ENCODE measurements at places on chromosomes 1 and 21. TPM values are rescaled to one million over a fixed set of nuclear protein-coding genes. Genes with fewer than 3 reads are reported as not detected.
A peak's percentile ranks its signal among the peaks of the same experiment; 100 is the strongest.

GRCh38 chr1:159669338-159669737, 45.1 kb downstream of the CRP start:
- no peak overlapping the region for H3K4me3 ChIP-seq
- no peaks in the 10 kb centered on the region for H3K36me3 ChIP-seq
- H3K27me3 ChIP-seq = peaks cover 11% of the 10 kb centered on the region
- no peak for DNase-seq

GRCh38 chr1:38455829-38456530, 403.6 kb downstream of the RRAGC start:
- H3K36me3 ChIP-seq = no peaks in the 10 kb centered on the region
- no peak for DNase-seq
- no peaks in the 10 kb centered on the region for H3K4me1 ChIP-seq
- no peak overlapping the region for H3K27ac ChIP-seq
- H3K27me3 ChIP-seq = peaks cover 7% of the 10 kb centered on the region

DNA sequence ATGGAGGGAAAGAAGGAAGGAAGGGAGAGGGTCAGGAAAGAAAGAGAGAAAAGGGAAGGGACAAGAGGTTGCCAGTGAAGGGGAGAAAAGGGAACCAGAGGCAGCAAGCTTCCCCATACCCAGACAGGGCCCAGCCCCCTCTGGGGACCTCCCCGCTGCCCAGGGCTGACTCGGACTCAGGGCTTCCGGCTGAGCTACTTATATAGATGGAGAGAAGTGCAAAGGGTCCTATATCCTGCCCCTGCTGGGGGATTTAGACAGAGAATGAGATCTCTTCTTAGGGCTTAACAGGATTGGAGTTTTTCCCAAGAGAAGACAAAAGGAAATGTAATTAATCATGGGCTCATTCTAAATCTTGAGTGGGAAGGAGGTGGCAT, at the start of gene ETV3L:
TSS of gene ETV3L (minus strand) at position 176 of the 377 bp plus-strand sequence. CDS start 285 bp downstream, outside the sequence.
- no peaks in the 10 kb centered on the region for H3K36me3 ChIP-seq
- DNase-seq = no peak
- no peak within 1 kb of the TSS for H3K4me3 ChIP-seq
- H3K27me3 ChIP-seq = no peaks in the 10 kb centered on the region
- peaks cover 8% of the 10 kb centered on the region for H3K4me1 ChIP-seq

- no peak overlapping the region for H3K4me3 ChIP-seq
- H3K27ac ChIP-seq = no peak overlapping the region
- H3K27me3 ChIP-seq = no peaks in the 10 kb centered on the region
- peaks cover 2% of the 10 kb centered on the region for H3K36me3 ChIP-seq
- no peak for DNase-seq
- H3K4me1 ChIP-seq = peaks cover 19% of the 10 kb centered on the region
These were observed 253.1 kb upstream of the IRF2BP2 start for GRCh38 chr1:234862944-234863515.

DNA sequence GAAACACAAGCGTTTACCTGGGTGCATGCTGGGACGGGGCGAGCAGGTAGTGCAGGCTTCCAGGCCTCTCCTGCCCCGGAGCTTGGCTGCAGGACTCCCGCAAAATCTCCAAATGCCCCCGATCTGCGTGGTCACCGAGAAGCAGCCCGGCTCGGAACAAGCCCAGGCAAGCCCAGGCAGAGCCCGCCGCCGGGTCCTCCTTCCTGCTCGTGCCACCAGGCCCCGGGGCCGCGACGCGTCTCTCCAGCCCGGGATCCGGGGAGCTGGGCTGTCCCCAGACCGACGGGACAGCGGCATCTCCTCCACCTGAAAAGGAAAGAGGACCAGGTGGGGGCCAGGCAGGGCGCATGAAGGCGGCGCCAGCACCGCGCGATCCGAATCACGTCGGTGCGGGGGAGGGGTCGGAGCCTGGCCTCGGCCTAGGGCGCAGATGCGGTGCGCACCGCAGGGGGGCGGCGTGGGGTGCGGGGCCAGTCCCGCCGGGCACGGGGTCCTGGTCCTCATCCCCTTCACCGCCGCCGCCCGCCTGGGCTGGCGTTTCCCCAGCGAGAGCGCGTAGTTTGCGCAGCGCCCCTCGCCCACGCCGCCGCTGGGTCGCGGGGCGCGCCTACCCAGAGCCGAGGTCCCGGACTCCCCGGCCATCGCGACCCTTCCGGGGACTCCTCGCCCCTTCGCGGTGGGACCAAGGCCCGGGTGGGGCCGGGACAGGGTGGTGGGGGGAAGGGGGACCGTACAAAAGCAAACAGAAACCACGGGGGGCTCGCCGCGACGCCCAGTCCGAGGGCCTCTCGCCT, 52.4 kb upstream of the H6PD start:
- peaks cover 29% of the 10 kb centered on the region for H3K27me3 ChIP-seq
- H3K4me1 ChIP-seq = peaks cover 6% of the 10 kb centered on the region
- peak; percentile 48 for DNase-seq
- peak overlapping the region; percentile 66 for H3K27ac ChIP-seq
- peaks cover 1% of the 10 kb centered on the region for H3K36me3 ChIP-seq
- peak overlapping the region; percentile 70 for H3K4me3 ChIP-seq

- H3K4me3 ChIP-seq = no peak overlapping the region
- no peak overlapping the region for H3K27ac ChIP-seq
- DNase-seq = no peak
- peaks cover 26% of the 10 kb centered on the region for H3K4me1 ChIP-seq
These were observed 15.6 kb upstream of the BOLA1 start for GRCh38 chr1:149883598-149884247.

Gene C1orf94
- not detected for total RNA-seq

Gene ABCB10
- 30.7 TPM for total RNA-seq

Gene OSBPL9
- total RNA-seq = 56.1 TPM

Data from activated CD8-positive, alpha-beta T cell treated with anti-CD3 and anti-CD28 coated beads for 36 hours (primary cell).